ENCODE measurements at places on chromosomes 7 and 10.

GRCh38 chr7:44561962-44562621 lies 11.6 kb downstream of the DDX56 start:
- peak; percentile 47 for DNase-seq

DNA sequence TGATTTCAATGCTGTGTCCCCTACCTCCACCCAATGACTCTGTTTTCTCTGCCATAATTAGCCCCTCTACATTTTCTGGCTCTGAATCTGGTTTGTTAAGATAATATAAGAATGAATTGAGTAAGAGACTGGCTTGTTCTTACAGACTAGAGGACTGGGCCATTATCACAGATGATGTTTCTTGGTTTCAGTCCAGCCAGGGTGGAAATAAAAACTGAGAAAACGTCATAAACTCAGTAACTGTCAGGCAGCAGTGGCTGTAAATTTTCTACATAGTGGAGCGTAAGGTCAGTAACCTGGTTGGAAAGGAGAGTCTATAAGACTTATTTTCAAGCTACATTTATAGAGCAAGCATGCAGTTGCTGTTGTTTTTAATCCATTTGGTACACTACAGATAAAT lies 485.4 kb downstream of the HTR7 start:
- DNase-seq: no peak

GRCh38 chr10:132355297-132355696 lies 23.3 kb downstream of the LRRC27 start:
- DNase-seq: no peak

- no peak for DNase-seq
Observed at GRCh38 chr7:27172315-27172774, 1.8 kb downstream of the HOXA10 start.

GRCh38 chr10:83603708-83604107 lies 535.6 kb upstream of the GHITM start:
- peak; percentile 50 for DNase-seq

GRCh38 chr7:49775065-49775948 lies 1.9 kb downstream of the VWC2 start:
- no peak for DNase-seq

GRCh38 chr10:97138846-97139245 lies 46.9 kb downstream of the SLIT1 start:
- no peak for DNase-seq

GRCh38 chr10:7372504-7372903 lies 38.3 kb downstream of the SFMBT2 start:
- no peak for DNase-seq

DNA sequence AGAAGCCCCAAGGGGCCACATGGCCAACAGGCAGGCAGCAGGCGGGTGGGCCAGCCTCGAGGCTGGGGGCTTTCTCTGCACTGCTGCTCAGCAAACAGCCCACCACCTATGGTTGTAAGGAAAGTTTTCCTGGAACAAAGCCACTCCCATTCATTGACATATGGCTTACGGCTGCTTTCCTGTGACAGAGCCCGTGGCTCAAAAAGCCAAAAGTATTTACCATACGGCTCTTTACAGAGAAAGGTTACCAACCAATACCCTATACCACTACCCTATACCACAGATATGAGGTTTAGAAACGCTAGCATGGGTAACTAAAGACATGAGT lies 152.7 kb downstream of the MAD1L1 start:
- no peak for DNase-seq

- DNase-seq: no peak
Observed at GRCh38 chr10:1646332-1646731, 91.0 kb downstream of the ADARB2 start.

GRCh38 chr7:19110026-19110730 lies 7.3 kb downstream of the TWIST1 start:
- no peak for DNase-seq

- no peak for DNase-seq
Observed at GRCh38 chr10:132350946-132351345, 19.0 kb downstream of the LRRC27 start.

- no peak for DNase-seq
Observed at GRCh38 chr7:130393841-130394411, 13.6 kb downstream of the CPA1 start.

- DNase-seq: no peak
Observed at GRCh38 chr10:126393076-126393475, 4.8 kb upstream of the ADAM12 start.

- DNase-seq: no peak
Observed at GRCh38 chr7:121019018-121019417, 30.5 kb downstream of the CPED1 start.

DNA sequence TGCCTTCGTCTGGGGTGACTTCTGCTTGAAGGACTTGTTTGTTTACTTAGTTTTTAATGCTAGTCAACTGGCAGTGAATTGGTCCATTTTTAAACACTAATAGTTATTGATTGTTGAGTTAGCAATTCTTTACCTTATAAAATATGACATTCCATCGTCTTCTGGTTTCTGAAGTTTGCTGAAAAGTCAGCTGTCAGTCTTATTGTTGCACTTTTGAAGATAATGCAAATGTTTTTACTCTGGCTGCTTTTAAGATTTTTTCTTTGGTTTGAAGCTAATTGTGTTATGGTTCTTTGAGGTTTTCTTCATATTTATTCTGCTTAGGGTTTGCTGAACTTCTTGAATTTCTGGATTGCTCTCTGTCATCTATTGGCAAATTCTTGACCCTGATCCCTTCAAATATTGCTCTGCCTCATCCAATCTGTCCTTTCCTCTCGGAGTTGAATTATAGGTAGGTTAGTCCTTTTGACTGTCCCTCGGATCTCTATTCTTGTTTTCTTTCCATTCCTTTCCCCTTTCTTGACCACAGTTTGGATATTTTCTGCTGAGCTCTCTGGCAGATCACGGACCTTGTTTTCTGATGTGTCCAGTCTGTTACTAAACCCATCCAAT lies 24.2 kb downstream of the MGMT start:
- DNase-seq: peak; percentile 11

GRCh38 chr7:5667391-5667790 lies 114.1 kb downstream of the RNF216 start:
- DNase-seq: peak; percentile 30

- DNase-seq: no peak
Observed at GRCh38 chr10:47418966-47419365, 34.9 kb upstream of the ZNF488 start.

DNA sequence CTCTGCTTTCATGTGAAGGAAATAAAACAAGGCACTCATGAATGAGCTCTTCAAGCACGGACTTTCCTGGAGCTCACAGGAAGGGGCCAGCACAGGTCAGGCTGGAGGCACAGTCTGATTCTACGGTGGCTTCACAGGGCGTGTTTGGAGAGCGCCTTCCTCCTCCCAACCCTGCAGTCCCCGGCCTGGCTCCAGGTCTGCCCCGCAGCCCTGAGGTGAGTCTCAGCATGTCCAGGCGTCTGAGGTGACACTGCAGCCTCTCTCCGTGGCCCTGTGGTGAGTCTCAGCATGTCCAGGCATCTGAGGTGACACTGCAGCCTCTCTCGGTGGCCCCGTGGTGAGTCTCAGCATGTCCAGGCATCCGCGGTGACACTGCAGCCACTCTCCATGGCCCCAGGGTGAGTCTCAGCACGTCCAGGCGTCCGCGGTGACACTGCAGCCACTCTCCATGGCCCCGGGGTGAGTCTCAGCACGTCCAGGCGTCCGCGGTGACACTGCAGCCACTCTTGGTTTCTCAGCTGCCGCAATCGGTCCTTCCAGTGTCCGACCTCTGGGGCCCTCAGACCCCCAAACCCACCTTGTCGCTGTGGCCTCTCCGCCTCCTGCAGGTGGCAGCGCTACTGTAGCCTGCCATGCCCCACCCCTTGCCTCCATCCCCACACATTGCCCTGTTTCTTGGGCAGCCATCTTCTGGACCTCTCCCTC lies 381.7 kb downstream of the DNAJB6 start:
- no peak for DNase-seq

GRCh38 chr10:27893358-27893954 lies 105.4 kb downstream of the ODAD2 start:
- peak; percentile 47 for DNase-seq

DNA sequence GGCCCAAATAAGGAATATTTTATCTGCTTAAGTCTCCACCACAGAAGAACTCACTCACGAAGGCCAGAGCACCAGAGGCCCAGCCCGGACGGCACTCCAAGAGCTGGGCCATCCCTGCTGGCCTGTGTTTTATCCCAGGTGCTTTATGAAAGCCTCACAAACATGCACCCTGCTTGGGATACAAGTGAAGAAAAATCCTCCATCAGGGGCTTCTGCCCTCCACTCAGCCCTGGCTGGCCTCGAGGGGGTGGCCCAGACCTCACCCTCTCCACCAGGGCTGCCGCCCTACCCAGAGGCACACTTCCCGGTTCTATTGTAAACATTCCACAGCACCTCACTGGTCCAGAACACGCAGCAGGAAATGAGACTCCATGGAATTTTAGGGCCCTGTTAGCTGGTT lies 19.8 kb upstream of the DNAAF5 start:
- no peak for DNase-seq

- DNase-seq: no peak
Observed at GRCh38 chr10:63614371-63614891, 93.2 kb downstream of the REEP3 start.

DNA sequence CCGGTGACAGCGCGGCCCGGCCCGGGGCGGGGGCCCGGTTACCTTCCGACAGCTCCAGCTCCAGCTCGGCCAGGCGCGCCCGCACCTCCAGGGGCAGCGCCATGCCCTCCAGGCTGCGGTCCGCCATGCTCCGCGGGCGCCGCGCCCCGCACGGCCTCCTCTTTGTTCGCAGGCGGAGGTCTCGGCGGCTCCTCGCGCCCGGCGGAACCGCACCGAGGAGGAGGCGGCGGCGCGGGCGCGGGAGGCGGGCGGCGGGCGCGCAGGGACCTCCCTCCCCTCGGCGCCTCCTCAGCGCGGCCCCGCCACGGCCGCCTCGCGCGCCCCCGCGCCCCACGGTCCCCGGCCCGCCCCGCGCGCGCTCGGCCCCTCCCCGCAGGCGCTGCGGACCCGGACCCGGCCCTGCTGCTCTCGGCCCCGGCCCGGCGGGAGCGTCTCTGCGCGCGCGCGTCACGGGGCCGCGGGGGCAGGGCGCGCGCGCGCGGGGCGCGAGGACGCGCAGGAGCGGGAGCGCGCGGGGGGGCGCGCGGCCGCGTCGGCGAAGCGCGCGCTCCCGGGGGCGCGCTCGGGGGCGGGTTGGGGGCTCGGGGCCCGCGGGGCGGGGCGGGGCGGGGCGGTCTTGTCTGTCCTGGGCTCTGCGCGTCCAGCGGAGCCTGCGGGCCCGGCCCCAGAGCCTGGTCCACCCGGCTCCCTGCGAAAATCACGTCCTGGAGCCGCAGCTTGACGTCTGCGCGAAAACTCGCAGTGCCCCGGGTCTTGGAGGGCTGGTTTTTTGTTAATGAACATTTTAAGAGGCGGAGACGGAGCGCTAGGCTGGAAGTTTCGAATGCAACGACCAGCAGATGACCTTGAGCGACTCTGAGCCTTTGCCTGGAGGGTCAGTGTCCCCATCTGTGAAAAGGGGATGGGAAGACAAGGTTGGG lies at the start of gene DIP2C:
Gene DIP2C, minus strand, starts transcription at position 217 of the 920 bp plus-strand sequence. Its CDS starts 90 bp downstream, at position 127.
- DNase-seq: peak; percentile 17

DNA sequence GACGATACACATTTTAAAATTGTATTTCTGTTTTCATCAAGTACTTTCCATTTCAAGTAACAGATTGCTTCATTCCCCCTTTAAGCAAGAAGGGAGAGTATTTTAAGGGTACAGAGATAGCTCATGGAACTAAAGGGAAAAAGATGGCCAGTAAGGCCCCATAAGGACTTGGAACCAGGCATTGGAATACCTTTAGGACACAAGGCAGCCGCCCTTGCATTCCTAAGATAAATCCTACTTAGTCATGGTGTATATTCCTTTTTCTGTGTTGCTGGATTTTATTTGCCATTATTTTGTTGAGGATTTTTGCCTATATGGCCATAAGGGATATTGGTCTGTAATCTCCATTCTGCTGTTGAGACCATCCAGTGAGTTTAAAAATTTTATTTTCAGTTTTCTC lies 49.2 kb downstream of the BTRC start:
- DNase-seq: no peak

- DNase-seq: no peak
Observed at GRCh38 chr7:69808391-69808790, 210.1 kb downstream of the AUTS2 start.

- no peak for DNase-seq
Observed at GRCh38 chr10:89575031-89575430, 39.6 kb upstream of the SLC16A12 start.

- no peak for DNase-seq
Observed at GRCh38 chr7:38016567-38016966, 96.1 kb downstream of the EPDR1 start.

- DNase-seq: no peak
Observed at GRCh38 chr7:7720193-7720592, 1.8 kb upstream of the RPA3 start.

DNA sequence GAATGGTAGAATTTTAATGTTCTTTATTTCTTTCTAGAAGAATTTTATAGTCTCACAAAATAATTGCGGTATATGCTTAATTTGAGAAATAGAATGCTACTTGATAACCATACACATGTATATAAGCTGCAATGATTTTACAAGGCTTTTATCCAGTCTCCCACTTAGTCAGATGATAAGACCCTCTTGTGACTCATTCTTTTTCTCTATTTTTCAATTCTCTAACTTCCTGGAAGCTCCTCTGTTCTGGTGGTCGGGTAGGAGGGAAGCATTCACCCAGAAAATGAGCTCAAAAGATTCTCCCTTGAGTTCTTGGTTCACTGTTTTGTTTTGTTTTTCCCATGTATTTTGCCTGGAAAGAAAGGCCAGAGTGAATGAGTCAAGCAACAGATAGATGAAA lies 546.6 kb downstream of the INHBA start:
- no peak for DNase-seq

DNA sequence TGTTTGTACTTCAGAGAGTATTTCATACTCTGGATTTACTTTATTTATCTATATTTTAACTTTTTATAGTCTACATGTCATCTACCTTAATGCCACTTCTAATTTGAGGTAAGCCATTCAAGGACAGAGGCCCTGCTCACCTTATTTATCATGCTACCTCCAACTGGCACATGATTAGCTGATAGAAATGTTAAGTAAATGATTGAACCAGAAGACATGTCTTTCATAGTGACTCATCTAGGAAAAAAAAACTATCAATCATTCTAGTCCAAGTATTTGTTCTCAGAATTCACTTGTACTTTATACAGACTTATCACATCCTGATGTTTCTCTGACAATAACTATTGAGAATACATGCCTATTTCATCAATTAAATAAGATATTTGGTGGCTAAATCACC lies 856.3 kb downstream of the XPNPEP1 start:
- DNase-seq: no peak

GRCh38 chr10:81031774-81032173 lies 494.1 kb downstream of the SH2D4B start:
- DNase-seq: no peak

- DNase-seq: no peak
Observed at GRCh38 chr10:129192344-129193128, 274.5 kb upstream of the MGMT start.

DNA sequence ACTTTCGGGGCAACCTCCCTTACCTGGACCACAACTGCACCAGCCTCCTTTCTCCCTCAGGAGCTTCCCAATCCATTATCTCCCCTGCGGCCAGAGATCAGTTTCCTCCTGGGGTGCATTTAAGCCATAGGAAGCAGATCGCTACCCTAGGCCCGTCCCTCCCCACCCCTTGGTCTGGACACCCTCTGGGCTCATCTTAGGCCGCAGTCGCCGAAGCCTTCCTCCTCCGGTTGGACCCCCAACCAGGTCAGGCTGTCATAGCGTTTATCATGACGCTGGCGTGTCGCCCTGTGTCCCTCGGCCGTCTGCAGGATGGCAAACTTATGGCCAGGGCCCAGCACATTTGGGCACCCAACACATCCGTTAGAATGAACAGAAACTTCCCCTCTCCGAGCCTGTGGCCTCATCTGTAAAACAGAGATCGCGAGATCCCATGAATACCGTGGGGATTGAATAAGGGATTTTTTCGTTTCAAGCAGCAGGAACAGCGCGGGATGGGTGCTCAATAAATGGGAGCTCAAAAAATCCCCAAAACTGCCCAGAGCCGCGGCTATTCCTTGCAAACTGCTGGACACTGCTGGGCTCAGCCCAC lies 669 bp upstream of the AP5Z1 start:
- peak; percentile 78 for DNase-seq

All from lung microvascular endothelial cell (primary cell).